HCEC 1CT (cell line): ENCODE measurements at places on chromosomes 2 and 18.

- no peak for DNase-seq
Measured at GRCh38 chr18:9708434-9709303, 568 bp downstream of the RAB31 start.

- no peak for DNase-seq
Measured at GRCh38 chr2:175626796-175627195, 375.3 kb downstream of the LNPK start.

GRCh38 chr18:64240316-64240715 is 91.4 kb upstream of the LINC00305 start:
- no peak for DNase-seq

GRCh38 chr2:43233218-43234212 is 7.1 kb upstream of the ZFP36L2 start:
- DNase-seq, result no peak

- DNase-seq, result no peak
Measured at GRCh38 chr2:26561376-26561775, 79.8 kb downstream of the CIB4 start.

DNA sequence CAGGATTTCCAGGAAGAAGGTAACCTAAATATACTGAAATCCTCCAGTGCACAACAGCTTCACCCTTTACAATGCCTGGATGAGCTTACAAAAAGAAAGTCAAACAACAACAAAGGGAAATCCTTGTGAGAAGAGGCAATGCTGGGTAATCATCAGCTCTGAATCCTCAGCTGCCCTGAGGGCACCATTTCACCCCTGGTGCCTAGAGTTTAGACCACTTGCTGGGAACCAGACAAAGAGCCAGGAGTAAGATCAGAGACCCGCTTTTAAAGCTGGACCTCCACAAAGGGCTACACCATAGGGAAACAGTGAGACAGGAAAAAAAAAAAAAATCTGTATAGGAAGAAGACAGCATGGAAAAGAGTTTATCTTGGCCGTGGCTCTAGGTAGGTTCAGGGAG is 97.0 kb downstream of the FOXI3 start:
- DNase-seq, result no peak

DNA sequence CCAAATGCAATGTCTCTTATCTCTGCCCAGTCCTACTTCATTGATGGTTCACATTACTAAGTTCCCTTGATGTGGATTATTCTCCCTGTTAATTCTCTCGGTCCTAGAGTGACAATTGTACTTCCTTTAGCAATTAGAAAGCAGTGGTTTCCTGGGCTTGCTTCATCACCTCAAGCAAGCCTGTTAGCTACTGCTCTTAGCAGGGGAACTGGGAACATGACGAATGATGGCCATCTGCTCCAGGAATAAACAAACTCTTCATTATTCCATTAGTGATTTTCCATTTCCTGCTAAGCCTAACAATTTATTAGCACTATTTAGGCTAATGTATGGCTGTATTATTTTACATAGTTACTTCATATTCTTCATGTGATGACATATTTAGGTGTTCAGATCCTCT is 331.8 kb downstream of the MTX2 start:
- no peak for DNase-seq
